ENCODE measurements at places on chromosomes 4 and X.

- DNase-seq: no peak
These were observed 281.0 kb downstream of the LDB2 start for GRCh38 chr4:16617435-16617834.

GRCh38 chrX:119734897-119735339 lies 23.5 kb upstream of the SOWAHD start:
- no peak for DNase-seq

DNA sequence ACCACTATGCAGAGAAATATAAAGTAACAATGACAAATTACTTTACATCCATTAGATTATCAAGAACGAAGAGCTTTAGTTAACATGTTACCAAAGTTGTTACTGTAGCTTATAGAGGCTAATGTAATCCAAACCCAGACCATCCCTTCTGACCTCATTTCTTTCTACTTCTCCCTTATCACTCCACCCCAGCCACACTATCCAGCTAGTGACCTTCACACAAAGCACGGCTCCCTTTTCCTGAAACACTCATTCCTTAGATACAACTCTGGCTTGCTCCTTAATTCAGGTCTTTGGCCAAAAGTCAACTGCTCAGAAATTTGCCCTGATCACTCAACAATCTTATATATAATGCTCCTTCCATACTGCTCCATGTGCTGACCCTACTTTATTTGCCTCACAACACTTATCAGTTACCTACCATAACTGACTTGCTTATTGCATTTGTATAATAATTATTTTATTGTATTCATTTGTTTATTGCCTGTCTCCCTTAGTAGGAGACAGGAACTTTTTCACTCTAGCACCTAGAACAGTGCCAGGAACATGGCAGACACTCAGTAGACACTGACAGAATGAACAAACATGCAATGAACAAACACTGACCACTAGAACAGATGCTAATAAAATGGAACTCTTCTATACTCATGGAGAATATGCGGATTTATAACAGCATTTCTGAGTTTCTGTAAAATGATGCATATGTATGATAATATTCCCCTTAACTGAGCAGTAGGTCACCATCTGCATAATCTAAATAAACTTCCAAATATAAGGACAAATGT lies 67.6 kb downstream of the EIF4E start:
- no peak for DNase-seq

- DNase-seq: no peak
These were observed 70.0 kb upstream of the SHISA3 start for GRCh38 chr4:42327323-42327722.

DNA sequence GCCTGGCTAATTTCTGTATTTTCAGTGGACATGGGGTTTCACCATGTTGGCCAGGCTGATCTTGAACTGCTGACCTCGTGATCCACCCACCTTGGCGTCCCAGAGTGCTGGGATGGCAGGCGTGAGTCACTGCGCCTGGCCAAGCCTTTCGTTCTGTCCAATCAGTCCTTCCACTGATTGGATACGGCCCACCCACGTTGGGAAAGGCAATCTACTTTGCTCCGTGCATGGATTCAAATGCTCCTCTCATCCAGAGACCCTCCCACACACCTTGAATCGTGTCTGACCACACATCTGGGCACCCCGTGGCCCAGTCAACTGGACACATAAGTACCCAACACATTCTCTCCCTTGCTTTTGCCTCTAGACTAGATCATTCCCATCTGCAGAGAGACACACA lies 74.9 kb downstream of the CRLF2 start:
- DNase-seq: no peak

DNA sequence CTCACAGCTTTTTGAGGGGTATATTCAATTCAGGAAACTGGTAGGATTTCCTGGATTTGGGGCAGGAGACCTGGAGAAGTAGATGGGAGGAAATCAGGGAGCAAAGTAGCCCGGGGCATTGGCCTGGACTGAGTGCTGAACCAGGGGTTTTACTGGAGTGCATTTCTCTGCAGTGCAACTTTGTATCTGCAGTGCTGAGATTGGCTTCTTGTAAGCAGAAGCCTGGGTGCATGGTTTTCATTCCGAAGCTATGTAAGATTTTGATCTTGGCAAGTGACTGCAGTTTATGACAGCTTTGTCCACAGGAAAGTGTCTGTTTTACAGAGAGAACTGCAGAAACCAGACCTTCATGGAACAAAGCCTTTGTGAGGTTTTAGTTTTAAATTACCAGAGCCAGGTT lies 158.3 kb downstream of the SPCS3 start:
- no peak for DNase-seq

DNA sequence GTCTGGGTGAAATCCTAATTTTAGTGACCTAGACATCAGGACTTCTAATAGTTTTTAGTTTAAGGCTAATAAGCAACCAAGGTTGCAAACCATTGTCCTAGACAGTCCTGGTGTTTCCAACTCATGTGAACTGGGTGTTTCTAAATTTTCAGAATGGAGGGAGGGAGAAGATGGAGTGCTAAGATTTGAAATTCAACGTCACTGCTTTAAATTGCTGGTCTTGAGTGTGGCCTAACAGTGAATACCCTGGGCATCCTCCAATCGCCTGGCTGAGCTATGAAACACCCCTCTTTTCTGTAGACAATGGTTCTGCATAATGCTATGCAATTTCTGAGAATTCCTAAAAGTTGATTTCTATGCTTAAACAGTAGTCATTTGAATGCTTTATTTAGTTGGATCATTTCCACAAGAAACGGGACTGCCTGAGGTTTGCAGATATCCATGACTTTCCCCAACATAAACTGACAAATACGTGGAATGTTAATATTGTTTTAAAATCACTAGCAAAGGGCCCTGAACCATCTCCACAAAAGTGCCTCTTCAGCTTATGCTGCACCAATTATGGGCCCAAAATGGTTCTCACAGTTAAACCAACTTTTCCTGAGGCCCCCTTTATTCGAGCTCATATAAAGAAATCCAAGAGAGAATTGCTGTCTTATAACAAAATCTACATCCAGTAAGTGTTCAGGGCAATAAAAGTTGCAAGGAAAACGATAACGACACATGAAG lies 1.1 kb downstream of the FBXL5 start:
- DNase-seq: no peak

DNA sequence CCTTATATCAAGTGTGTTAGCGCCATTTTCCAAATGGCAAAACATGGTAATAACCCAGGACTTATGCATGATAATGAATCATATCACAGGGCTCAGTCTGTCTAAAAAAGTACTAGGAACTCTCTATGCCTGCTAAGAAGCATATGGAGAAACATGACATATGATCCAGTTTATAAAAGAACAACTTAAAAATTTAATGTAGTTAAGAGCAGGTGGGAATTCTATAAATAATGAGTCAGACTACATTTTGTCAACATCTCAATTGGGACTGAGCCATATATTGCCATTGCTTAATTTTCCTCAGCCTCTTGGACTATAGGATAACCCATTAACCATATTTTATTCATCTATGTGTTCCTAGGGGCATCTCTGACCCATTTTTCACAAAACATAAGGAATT lies 360.4 kb upstream of the AGA start:
- DNase-seq: no peak

GRCh38 chr4:182111586-182111985 lies 131.6 kb upstream of the TENM3 start:
- no peak for DNase-seq

- no peak for DNase-seq
These were observed 560.8 kb downstream of the FGF13 start for GRCh38 chrX:138150709-138151108.

- DNase-seq: no peak
These were observed 60.2 kb downstream of the MAOB start for GRCh38 chrX:43822014-43822413.

DNA sequence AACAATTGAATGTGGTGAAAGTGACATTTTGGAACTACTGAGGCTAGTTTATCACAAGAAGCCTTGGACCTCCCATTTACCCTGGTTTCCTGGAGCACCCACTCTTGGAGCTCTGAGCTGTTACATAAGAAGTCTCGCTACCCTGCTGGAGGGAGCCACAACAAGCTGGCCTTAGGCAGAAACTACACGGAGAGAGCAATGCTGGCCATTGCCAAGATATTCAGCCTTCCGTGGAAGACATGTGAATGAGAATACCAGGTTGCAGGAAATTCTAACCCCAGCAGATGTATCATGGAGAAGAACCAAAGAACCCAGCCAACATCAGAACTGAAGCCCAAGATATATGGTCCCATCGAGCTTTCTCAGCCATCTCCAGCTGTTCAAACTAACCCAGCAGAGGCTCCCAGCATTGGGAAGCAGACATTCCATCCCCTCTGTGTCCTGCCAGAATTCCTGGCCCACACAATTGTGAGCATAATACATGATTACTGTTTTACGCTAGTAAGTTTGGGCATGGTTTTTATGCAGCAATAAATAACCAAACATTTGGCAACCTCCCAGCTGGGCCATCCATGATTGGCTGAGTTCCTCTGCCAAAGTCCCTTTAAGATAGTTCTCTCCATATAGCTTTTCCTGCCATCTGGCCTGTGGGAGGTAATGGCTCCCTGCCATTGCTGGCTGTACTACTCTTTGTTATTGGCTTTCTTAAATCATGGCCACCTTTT lies 17.9 kb upstream of the PDE5A start:
- no peak for DNase-seq

GRCh38 chr4:83831588-83831987 lies 295.7 kb downstream of the GPAT3 start:
- no peak for DNase-seq

DNA sequence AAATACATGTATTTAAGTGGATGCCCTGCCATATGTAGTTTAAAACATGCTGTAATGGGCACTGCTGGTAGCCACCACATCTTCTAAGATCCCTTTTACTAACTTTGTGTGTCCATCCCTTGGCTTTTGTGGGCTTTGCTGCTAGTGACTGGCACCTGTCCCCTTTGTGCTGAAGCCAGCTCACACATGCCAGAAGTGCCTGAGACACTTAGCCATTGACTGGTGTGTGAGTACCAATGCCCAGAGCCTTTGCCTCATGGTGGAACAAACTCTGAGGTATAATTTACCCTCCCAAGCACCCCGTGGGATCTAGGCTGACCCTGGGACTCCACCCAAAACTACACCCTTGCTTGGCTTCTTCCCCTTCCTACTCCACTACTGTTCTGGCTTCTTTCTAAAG lies 33.0 kb downstream of the ARHGAP6 start:
- DNase-seq: no peak

DNA sequence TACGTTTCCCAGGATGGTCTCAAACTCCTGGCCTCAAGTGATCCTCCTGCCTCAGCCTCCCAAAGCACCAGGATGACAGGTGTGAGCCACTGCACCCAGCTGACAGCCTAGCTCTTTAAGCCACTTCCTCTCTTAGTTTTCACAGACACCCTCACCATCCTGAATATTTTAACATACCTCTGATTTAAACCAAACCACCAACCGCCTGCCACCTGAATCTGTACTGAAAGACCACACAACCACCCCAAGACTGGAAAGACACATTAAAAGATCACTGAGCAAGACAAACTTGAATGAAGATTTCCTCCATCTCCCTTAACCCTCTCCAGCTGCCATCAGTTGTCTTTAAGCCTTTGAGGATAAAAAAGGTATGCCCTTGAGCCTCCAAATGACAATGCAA lies 110.6 kb downstream of the SH3KBP1 start:
- no peak for DNase-seq

DNA sequence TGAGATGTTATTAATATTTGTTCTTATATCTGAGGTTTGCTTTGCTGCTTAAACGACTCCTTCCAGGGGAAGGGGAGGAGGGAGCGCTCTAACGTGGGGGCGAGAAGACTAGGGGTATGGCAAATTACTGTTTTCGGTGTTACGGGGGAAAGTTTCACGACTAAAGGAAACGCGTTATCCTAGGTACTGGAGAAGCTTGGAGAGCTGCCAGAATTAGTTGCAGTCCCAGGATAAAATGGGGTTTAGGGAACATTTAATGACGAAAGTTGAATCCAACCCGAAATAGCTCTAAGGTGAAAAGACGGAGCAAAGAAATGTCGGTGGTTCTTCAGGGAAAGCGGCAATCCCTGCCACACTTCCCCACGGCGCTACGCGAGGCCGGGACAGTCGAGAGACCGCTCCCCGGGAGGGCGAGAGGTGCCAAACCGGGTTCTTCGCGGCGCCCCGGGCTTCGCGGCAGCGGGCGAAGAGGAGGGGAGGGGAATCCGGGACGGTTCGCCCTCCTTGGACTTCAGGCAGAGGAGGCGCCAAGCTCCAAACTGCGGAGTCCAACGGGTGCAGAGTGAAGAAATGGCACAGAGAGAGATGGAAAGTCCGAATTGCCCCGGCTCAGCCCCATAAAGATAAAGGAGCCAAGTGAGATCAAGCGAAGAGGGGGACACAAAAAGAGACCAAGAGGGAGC lies 724 bp downstream of the THOC2 start:
- no peak for DNase-seq

GRCh38 chr4:123856689-123857545 lies 460.3 kb downstream of the SPRY1 start:
- DNase-seq: no peak

DNA sequence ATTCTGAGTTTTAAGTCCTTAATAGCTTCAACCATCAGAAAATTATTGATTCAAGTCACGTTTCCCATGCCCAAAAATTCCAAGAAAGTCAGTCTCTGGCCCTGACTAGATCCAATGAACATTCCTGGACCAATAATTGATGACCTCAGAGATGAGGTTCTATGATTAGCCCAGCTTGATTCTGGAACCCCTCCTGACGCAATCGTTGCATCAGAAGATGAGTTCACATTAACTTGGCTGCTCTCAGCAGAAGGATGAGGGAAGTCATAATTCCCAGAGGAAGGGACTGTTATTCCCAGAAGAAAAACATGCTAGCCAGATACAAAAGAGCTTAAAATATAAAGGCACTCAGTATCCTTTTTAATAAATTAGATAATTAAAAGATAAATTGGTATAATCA lies 34.3 kb upstream of the CPEB2 start:
- DNase-seq: no peak

DNA sequence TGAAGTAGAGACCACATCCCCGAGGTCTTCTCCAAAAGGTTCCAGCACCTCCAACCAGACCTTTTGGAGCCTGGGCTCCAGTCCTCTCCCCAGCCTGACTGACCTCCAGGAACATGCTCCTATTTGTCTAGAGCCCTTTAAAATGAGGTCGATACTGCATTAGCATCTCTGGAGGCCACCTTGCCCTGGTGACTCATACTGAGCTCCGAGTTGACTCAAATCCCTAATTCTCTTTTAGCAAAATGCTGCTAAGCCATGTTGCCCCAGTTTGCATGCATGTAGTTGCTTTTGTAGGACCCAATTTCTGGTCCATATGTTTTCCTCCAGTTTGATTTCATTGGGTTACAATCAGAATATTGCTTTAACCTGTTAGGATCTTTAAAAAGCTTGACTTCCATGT lies 43.5 kb upstream of the CITED1 start:
- no peak for DNase-seq

GRCh38 chr4:146310319-146311021 lies 96.1 kb downstream of the REELD1 start:
- DNase-seq: no peak

DNA sequence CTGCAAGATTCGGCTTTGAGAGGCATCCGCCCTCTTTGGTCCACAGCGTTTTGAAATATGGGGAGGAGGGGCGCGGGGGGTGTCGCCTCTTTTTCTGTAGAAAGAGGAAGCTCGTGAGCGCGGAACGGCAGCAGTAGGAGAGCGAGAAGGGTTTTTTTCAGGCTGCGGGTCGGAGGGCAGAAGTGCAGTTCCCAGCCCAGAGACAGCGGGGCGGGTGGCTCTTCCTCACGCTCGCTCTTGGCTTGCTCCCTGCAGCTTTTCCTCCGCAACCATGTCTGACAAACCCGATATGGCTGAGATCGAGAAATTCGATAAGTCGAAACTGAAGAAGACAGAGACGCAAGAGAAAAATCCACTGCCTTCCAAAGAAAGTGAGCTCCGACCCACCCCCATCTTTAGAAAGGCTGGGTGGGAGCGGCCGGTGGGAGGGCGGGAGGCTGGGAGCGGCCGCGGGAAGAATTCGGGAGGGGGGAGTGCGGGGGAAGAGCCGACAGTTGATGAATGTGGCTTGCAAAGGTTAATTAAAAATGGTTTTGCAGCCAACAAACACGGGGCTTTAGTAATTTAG lies 1.2 kb downstream of the TMSB4X start:
- no peak for DNase-seq

Measured in AG04450 (cell line).